ENCODE measurements at places on chromosomes 16 and 17.
A peak's percentile ranks its signal among the peaks of the same experiment; 100 is the strongest.

DNA sequence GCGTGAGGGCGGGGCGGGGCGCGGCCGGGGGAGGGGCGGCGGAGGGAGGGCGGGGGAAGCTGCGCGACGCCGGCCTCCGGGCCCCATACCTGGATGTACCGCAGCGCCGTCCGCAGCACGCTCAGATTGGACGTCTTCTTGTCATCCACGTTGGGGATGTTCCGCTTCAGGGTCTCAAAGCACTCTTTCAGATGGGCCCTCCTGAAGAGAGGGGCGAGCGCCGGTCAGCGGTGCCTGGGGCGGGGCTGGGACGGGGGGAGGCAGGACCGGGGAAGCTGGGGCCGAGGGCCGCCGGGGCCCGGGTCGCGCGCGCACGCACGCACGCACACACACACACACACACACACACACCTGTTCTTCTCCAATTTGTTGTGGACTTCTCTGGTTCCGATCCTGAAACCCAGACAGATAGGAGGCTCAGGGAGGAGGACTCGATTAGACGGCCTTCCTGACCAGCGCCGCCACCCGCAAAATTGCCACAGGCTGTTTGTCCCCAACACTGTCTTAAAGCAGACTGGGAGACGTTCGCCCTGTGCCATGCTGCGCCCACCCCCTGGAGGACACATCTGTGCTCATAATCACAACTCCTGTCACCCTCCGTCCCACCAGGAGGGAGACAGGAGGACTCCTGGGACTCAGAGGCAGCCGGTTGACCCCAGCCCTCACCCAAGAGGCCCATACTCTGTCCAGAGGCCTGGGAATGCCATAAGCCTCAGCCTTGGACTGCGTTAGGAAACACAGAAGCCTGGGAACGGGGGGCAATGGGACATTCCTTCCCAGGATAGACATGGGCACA, 6.7 kb downstream of the MNT start:
- no peak for DNase-seq

GRCh38 chr16:2713523-2713922, 6.5 kb downstream of the PRSS27 start:
- no peak for DNase-seq

DNA sequence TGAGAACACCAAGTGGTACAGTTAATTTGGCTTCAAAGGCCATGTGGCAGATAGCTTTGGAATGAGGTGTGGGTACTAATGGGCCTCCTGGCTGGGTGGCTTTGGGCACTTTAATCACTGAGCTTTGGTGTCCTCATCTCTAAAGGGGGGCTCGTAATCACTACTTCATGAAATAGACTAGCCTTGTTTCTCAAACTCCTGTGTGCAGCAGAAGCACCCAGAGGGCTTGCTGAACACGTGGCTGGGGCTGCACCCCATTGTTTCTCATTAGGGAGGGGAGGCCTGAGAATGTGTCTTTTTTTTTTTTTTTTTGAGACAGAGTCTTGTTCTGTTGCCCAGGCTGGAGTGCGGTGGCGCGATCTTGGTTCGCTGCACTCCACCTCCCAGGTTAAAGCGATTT, 5.8 kb downstream of the EPN2 start:
- no peak for DNase-seq

DNA sequence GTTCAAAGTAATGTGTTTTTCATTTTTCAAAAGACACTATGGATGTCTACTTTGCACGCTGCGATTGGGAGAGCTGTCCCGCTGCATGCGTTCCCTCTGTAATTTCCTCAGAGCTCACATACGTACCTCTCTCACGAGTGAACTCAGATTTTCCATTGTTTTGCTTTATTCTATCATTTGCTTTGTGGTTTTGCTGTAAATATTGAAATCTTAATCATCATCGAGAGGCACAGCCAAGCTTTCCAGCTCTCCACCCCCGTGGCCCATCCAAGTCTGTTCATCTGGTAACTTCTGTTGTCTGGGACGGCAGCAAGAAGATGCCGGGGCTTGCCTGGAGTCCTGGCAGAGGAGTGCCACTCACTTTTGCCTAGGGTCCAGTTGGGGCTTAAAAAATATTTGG, 21.1 kb downstream of the TMC6 start:
- DNase-seq, result no peak

DNA sequence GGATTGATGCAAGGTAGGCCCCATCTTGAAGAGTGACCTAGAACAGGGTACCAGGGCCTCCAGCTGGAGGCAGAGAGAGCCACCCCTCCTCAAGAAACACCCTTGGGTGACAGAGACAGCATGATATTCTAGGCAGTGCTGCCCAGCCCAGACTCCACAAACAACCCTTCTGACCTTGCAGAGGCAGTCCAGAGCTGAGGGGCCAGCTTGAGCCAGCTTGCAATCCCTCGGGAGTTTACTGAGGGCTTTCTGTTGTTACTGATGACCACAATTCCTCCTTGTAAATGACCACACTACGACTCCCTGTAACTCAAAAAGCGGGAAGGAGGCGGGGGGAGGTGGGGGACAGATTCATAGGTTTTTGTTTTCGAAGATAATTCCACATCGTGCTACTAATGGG, 18.6 kb upstream of the MNT start:
- DNase-seq, result no peak

DNA sequence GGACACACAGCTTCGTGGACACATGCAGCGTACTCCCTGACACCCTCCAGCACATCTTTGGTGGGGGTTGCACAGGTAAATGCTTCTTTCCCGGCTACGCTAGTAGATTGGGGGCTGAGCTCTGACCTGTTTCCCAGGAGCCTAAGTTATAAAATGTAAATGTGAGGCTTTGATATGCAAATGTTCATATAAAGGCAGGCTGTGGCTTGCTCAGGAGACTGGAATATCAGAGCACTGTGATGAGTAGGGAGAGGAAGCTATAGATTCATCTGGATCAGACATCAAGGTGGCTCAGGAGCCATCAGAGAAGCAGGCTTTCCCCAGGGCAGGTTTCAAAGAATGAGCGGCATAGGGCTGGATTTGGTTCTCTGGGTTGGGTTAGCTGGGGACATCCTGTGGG, 3.4 kb upstream of the ETV4 start:
- no peak for DNase-seq

- DNase-seq, result no peak
Observed at GRCh38 chr16:81515721-81516120, 71.1 kb downstream of the CMIP start.

GRCh38 chr16:54062361-54063278, 224.0 kb downstream of the IRX3 start:
- no peak for DNase-seq

DNA sequence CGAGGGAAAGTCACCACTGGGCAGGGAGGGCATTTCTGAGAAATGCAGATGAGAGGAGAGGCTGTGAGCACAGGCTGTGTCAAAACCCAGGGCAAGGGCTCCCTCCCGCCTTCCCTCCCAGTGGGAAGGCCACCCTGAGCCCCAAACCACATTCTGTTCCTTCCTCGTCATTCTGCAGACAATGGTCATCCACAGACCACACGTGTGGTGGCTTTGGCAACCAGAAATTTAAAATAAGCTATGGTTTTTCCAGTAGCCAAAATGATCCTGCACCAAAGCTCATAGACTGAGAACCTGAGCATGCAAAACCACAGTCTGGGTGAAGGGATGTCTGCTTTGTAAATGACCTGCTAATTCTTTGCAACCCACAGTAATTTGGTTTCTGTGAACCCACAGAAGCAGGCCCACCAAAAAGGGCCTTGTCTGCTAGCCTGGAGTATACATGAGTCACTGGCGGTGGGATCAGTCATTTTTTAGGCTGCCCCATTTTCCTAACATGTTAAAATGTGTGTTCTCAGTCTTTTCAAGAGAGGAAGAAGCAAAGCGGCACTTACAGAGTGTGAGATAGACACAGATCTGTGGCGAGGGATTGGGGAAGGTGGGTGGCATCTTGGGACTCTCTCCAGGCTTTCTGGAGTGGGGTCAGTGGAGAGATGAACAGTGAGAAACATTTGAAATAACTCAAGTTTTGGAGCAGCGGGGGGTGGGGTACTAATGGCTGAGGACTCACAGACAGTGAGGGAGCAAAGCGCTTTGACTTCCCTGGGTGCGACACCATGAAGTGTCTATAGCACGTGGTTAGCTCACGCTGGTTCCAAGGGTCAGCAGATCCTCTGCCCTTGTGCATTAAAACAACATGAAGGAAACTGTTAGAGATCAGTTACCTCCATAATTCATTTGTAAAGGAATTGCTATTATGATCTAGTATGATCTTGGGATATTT, 20.5 kb downstream of the GRB7 start:
- DNase-seq, result no peak

DNA sequence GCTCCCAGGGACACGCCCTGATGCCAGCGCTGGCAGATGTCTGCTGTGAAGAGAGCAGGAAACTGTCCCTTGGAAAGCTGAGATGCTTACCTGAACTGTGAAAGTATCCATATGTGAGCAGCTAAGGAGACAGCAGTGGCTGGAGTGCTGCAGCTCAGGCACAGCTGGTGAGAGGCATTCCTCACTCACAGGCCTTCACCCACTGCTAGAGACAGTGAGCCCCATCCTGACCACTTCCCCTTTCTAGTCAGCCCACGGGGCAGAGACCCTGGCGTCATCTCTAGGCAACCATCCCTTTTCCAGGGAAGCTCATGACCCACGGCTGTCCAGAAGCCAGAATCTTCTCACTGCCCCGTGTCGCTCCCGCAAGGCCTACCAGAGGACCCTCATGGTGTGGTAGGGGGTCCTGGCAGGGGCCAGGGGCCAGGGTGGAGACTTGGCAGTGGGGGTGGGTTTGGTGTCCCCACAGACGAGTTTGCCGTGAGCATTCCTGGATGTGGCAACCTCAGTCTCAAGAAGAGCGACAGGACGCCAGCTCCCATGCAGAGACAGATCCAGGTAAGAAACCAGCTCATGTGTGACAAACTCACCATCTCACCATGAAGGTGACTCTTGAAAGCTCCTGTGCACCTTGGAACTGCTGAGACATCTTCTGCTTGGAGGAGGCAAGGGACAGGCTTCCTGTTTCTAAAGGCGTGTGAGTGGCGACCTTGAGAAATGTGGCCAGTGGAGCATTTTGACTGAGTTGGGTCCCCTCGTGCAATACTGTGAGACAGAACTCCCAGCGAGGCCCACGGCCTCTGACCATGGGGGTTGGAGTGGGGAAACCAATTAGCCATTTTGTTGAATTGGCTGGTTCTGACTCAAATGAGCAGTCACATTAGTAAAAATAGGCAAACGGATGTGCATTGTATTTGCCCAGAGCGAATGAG, at the start of gene SCIMP:
Gene SCIMP, minus strand, starts transcription at position 216 of the 932 bp plus-strand sequence. Its CDS starts 105 bp downstream, at position 111.
- DNase-seq, result no peak

DNA sequence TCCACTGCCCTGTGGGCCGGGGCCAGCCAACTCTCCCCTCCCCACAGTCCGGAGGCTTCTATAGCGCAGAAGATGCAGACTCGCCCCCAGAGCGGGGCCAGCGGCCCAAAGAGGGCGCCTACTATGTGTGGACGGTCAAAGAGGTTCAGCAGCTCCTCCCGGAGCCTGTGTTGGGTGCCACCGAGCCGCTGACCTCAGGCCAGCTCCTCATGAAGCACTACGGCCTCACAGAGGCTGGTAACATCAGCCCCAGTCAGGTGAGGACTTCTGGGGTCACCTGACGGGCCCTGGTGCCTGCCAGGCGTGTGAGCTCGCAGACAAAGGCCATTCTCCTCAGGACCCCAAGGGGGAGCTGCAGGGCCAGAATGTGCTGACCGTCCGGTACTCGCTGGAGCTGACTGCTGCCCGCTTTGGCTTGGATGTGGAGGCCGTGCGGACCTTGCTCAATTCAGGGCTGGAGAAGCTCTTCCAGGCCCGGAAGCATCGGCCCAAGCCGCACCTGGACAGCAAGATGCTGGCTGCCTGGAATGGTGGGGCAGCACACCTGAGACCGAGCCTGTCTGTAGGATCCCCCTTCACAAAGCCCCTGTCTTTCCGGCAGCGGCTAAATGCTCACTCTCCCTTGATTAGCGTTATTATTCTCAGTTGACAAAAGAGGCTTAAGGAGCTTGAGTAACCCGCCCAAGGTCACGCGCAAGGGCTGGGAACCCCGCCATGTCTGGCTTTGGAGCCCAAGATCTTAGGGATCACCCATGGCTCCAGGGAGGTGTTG, 3.9 kb downstream of the SPATA20 start:
- peak; percentile 61 for DNase-seq

DNA sequence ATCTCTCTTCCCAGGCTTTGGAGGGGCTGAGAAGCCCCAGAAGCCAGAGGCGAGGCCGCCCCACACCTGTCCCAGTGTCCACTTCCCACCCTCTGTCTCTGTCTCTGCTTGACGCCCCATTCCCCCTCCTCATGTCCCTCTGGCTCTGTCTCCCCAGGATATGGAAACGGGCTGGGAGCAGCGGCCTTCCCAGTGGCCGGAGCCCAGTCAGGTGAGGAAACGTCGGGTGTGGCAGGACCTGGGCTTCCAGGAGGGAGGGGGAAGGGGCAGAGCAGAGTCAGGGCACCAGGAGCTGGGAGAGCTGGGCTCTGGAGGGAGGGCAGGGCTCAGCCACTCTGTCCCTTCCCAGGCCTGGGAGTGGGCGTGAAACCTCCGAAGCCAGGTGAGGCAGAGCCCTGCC, 10.6 kb upstream of the PKMYT1 start:
- DNase-seq, result no peak

- DNase-seq, result no peak
Observed at GRCh38 chr17:58525239-58525638, 10.8 kb upstream of the MTMR4 start.

DNA sequence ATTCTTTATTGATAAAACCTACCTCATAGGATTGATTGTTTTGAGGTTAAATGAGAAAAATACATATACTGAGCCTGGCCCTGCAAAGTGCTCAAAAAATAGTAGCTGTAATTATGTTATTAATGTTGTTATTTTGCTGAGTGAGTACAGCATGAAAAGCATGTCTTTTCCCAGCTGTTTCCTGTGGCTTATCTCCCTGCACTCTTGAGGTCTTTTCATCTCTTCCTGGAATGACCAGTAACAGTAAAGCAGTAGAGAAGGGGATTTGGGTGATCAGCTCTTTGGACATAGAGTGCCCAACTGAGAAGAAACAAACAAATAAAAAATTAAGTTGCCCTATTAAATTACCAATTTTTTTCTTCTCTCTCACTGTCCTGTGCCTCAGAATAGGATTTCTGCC, 53.7 kb downstream of the NFAT5 start:
- no peak for DNase-seq

DNA sequence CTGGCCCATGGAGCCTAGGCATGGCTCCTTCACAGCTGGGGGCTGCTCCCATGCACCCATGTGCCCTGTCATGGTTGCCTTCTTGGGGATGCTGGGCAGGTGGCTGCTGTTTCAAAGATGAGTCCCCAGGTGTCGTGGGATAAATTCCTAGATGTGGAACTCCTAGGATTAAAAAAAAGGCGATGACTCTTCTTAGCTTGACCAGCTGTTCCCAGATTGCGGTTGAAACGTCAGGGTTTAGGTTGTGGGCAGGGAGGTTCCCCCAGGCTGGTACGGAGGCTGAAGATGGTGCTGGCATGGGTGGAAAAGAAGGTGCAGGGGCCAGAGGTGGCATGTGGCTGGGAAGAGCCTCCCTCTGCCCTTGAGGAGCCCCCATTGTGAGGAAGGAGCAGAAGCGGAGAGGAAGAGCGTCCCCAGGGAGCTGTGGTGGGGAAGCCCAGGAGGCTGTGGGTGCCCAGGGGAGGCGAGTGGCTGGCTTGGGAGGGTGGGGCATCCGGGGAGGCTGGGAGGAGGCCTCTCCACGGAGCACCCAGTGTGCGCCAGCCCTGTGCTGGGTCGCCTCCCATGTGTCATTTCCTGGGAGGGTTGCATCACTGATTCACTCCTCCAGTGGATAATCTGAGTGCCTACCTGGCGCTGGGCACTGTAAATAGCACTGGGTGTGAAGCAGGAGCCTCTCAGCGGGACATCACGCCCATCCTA, 7.5 kb upstream of the KCNJ12 start:
- no peak for DNase-seq
